ENCODE measurements at places on chromosomes 3 and 15.

- no peak for DNase-seq
Measured at GRCh38 chr3:107806536-107806935, 283.8 kb downstream of the BBX start.

GRCh38 chr3:162370141-162370540 is 873.5 kb downstream of the OTOL1 start:
- DNase-seq: no peak

GRCh38 chr3:138082085-138082991 is 33.1 kb downstream of the DZIP1L start:
- DNase-seq: peak; percentile 54

GRCh38 chr15:33846142-33846541 is 122.2 kb upstream of the CHRM5 start:
- DNase-seq: no peak

DNA sequence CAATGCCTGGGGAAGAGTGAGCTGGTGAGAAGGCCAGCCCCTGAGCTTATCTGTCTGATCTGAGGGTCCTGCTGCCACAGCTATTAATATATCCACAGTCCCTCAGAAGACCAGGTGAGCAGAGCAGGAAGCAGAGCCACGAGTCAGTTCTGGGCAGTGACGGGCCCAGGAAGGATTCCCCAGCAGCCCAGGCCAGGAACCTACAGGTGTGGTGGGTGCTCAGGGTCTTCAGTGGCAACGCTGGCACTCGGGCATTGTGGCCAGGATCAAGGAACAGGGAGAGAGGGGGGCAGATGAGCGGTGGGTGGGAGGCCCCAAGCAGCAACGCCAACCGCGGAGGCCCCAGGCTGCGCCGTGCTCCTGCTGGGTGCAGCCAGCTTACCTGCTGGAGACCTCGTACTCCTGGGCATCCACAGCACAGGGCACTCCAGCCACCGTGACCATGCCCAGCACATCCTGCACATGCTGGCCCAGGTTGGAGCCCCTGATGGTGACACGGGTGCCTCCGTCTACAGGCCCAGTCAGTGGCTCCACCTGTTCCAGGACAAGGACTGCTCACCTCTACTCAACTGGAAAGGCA is 12.3 kb downstream of the PLXNB1 start:
- DNase-seq: no peak

DNA sequence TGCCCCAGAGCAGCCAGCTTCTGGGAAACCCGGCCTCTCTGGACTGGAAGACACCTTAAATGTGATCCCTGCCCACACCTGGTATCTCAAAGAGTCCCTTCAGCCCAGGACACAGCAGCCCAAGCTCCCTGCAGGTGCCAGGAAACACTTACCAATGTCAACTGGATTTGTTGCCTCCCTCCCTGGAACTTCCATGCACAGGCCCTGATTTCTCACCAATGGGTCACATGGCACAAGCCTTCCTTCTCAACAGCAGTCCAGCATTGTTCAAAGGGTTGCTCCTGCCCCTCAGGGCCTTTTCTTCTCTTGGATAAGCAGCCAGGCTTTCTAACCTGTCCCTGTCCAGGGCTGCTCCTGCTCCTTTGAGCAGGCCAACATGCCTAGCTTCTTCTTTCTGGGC is 31.6 kb downstream of the ANP32A start:
- no peak for DNase-seq

GRCh38 chr15:81379269-81379668 is 5.3 kb upstream of the TMC3 start:
- DNase-seq: no peak

- DNase-seq: no peak
Measured at GRCh38 chr15:69500339-69500738, 47.7 kb downstream of the RPLP1 start.

GRCh38 chr15:91852741-91853510 is 582 bp upstream of the SLCO3A1 start:
- no peak for DNase-seq

GRCh38 chr3:50519471-50520089 is 16.1 kb upstream of the CACNA2D2 start:
- DNase-seq: no peak

DNA sequence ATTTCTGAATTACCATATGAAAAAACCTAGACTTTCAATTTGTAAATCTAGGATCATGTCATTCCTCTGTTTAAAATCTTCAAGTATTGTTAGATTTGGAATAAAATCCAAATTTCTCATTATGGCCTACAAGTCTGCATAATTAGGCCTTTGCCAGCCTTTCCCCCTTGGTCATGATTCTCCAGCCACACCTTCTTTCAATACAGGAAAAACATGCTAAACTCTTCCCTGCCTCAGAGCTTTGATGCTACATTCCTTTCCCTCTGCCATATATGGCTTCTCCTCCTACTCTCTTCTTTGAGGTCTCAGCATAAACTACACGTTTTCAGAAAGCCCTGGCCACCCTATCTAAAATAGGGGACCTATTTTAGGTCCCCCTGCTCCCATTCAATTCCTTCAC is 48.5 kb downstream of the TM6SF1 start:
- no peak for DNase-seq

DNA sequence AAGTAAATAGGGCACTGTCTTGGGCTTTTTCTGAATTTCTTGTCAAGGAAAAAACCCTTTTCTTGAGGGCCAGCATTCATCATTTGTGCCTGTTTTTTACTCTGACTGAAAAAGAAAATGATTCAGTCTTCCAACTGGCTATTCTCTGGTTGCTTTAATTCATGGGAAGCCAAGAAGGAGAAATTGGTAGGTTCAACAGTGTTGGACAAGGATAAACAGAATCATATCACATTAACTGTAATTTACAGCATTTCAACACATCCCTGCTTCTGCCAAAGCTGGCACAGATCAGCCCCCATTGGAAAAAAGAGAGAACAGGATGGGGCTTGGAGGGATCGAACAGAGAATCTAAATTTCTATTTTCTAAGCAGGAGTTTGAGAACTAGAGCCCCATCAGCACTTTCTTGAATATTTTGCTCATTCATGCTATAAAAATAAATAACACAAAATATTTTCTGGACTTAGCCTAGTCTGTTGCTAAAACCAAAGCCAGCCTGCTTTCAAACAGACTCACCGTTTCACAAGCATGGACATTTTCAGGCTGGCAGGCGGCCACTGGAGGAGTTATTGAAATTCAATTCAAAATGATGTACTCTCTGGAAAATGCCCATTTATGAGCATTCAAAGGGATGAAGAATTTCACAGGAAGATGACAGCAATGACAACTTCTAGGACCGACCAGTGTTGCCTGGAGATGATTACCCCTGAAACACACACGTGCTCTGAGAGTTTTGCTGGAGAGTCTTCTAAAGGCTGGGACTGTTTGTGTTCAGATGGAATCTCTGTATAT is 181.2 kb downstream of the WNT5A start:
- DNase-seq: no peak

GRCh38 chr3:189936201-189936945 is 184.3 kb downstream of the P3H2 start:
- DNase-seq: no peak

DNA sequence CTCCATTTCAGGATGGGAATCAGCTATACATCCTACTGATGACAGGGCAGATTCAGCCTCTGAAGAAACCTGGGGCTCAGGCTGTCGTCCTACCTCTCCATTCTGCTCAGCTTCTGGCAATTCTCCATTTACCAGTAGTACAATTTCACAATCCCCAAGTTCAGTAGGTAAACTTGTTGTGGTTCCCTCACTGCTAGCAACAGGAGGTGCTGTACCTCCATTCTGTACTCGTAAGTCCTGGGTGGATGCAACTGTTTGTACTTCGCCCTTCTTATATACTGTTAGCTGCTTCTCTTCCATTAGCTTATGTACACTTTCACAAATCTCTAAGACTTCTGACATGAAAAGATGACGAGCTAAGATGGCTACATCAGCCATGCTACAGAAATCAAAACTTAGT is 11.6 kb downstream of the ZBTB11 start:
- DNase-seq: no peak

- no peak for DNase-seq
Measured at GRCh38 chr3:187456250-187456649, 88.1 kb downstream of the RTP4 start.

DNA sequence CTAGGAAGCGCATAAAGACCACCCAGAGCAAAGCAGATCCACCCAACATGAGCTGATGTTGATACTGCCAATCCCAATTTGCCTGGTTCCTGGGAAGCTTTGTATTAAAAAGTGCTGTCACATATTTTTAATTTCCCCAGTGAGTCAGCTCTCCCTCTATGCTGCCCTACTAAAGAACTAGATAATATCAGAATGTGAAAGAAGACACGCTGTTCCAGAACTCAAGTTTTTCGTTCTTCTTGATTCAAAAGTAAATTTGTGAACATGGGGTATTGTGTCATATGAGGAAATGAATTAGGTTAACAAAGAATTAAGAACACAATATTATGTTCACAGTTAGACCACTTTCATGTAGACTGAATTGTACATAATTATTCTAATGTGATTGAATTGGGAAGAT is 734.2 kb upstream of the ALCAM start:
- DNase-seq: no peak

DNA sequence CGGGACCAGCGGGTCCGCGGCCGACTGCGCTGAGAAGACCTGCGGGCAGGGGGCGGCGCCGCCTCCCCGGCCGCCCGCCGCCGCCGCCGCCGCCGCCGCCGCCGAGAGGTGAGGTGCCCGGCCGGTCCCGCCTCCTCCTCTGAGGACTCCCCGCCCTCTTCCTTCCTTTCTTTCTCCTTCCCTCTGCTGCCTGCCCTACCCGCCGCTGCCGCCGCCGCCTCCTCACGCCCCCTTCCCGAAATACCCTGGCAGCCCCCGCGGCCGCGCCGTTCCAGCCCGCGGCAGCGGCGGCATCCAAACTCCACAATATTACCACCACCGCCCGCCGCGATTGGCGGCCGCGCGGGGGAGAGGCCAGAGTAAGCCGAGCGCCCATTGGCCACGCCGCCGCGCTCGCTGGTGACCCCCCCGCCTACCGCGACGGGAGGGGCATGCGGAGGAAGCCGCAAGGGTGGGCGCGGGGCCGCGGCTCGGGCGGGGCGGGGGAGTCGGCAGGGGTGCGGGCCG is 61.8 kb upstream of the ANKRD28 start:
- DNase-seq: peak; percentile 71

GRCh38 chr3:53269888-53270880 is 14.4 kb upstream of the TKT start:
- DNase-seq: peak; percentile 93

DNA sequence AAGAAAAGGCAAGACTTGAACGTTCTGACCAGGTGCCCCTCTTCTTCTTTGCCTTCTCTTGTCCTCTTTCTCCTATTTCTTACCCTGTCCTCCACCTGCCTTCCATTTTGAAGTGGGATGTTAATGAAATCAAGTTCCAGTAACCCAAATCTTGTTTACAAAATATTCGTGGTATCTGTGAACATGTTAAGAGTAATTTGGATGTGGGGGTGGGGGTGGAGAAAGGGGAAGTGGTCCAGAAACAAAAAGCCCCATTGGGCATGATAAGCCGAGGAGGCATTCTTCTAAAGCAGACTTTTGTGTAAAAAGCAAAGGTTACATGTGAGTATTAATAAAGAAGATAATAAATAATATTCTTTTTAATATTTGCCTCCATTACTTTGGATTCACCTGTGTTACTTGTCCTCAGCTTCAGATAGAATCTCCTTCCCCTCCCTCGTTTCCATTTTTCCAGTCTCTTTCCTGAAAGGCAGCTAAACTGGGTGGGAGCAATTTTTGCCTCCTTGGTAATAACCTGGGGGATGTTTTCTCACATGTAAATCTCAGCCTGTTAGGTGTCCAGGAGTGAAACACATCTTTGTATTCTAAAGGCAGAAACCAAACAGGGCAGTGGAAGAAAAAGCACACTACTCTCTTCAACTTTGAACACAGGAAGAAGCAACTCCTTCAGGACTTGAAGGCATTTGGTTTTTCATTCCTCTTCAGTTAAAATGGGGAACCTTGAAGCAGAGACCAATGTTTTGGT is 3.2 kb downstream of the CHST2 start:
- DNase-seq: no peak

DNA sequence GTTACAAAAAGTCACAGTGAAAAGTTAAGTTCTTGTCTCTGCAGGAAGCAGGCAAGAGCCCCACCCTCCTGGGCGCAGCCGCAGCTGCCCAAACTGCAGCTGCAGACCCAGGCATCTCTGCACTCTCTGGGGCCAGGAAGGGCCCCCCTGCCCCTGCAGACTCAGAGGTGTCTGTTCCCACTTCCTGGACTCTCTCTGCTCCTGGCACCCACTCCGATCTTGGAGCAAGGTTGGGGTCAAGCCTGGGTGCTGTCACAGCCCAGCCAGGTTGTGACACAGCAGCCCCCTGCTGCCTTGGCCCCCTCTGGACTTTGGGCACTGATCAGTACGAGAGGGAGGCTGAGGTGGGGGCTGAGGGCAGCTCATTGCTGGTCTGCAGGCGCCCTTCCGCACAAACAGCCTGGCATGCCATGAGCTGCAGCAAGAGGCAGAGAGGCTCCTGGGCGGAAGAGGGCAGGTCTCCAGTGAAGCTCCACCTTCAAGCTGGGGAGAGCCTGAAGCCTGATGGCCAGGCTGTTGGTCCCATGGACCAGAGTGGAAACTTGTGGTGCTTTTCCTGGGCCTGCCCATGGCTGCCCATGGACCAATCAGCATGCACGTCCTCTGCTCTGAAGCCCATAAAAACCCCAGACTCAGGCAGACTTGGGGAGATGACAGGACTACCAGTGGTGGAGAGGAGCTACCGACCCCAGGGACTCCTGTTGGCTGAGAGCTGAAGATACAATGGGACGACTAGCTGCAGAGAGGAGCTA is 42.9 kb upstream of the LRRFIP2 start:
- DNase-seq: no peak

GRCh38 chr15:85805420-85805819 is 10.7 kb upstream of the KLHL25 start:
- no peak for DNase-seq

- no peak for DNase-seq
Measured at GRCh38 chr15:72139667-72140066, 21.5 kb downstream of the SENP8 start.

DNA sequence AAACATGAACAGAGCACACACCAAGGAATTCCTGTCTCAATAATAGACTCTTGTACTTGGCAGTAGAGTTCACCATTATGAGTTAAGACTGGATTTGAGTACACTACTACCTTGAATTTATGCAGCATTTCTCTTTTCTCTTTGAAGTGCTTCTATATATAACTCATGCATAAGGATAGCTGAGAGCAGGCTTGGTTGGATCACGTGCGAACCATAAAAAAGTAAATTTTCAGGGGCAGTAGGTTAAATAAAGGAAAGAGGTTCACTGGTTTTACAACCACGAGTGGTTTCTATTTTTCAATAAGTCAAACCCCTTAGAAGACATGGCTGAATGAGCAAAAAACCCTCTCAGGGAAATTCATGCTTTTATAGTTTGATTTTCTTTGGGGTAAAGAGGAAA is 28.6 kb upstream of the PDZRN3 start:
- no peak for DNase-seq

- no peak for DNase-seq
Measured at GRCh38 chr15:63049783-63050371, 7.3 kb downstream of the TPM1 start.

DNA sequence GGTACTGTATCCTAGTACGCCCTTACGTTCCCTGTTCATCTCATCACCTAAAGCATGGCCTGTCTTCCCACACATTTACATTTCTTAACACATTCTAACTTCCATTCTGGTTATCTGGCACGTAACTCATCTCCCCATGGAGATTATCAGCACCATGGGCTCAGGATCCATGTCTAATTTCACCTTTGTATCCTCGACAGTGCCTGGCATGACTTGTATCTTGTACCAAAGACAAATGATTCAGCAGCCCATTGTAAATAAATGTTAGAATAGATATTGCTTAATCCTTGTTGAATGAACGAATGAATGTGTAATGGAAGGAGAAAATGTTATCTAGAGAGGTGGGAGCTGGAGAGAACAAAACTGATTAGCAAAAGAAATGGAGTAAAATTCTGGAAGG is 69.7 kb upstream of the TPM1 start:
- no peak for DNase-seq

GRCh38 chr3:28008235-28008634 is 233.2 kb upstream of the CMC1 start:
- no peak for DNase-seq

Measured in SHP77 treated with DMSO at 0.1 percent for 48 hours (cell line).